NCI-H2029 treated with DMSO at 0.1 percent for 48 hours (cell line): ENCODE measurements at places on chromosomes 16 and 17.

DNA sequence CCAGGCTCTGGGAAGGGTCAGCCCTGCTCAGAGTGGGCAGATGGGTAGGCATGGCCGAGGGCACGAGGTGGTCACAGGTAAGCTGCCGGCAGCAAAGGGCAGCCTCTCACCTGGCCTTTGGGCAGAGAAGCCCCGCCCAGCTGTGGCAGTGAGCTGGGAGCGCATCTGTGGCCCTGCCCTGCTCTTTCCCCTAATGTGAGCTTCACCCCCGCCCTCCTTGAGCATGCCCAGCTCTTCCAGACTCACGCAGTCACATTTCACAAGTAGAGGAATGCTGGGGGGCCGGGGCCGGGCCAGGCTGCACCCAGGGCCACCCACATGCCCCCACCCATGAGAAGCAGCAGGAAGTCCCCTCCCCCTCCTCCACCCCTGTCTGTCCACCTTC is 40.7 kb upstream of the SLC38A10 start:
- no peak for DNase-seq

GRCh38 chr16:1157639-1158455 is 4.9 kb downstream of the CACNA1H start:
- no peak for DNase-seq

DNA sequence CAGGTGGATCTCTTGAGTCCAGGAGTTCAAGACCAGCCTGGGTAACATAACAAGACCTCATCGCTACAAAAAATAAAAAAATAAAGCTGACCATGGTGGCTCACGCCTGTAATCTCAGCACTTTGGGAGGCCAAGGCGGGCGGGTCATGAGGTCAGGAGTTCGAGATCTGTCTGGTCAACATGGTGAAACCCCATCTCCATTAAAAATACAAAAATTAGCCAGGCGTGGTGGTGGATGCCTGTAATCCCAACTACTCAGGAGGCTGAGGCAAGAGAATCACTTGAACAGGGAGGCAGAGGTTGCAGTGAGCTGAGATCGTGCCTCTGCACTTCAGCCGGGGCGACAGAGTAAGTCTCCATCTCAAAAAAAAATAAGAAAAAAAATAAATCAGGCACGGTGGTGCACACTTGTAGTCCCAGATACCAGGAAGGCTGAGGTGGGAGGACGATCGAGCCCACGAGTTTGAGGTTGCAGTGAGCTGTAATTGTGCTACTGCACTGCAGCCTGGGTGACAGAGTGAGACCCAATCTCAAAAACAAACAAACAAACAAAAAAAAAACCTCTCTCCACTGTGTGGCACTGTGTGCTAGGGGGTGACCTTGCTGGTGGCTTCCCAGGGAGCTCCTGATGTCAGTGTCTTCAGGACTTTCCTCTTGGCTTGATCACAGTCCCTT is 19.8 kb upstream of the MAPK3 start:
- no peak for DNase-seq

GRCh38 chr17:57442401-57442823 is 186.1 kb downstream of the MSI2 start:
- DNase-seq = no peak

DNA sequence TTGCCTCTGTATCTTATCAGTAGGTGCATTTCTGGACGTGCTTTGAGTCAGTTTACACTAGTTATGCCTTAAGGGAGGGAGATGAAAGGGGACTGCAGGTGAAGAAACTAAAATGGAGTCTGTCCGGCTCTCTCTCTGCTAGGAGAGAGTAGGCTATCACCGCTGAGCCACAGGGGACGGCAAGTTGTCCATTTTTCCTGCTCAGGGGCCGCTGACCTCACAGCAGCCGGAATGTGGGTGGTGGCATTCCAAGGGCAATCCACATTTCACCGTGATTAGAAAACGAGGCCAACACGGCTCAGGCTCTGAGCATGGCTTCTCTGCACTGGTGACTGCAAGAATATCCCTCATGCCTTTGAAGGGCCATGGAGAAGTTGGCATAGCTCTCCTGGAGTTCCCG is 19.0 kb upstream of the KLHDC4 start:
- no peak for DNase-seq

- no peak for DNase-seq
Measured at GRCh38 chr16:63737633-63738032, 1384.2 kb downstream of the CDH11 start.

DNA sequence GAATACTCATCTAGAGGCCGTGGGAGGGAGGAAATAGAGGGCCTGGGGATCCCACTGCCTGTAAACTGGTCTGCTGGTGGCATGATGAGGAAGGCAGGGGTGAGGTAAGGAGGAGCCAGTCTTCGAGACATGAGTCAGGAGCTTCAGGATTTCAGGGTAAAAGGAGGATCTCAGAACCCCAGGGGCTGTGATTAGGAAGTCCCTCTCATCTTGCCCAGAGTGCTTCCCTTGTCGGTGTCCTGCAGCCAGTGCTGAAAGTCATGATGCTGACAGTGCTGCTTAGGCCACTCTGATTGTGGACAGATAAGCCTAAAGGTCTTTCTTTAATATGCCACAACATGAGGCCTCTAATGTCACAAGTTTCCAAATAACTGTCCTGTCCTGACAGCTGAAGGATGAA is 29.6 kb downstream of the COG4 start:
- DNase-seq = no peak

GRCh38 chr16:11560701-11561453 is 25.8 kb downstream of the LITAF start:
- DNase-seq = no peak

DNA sequence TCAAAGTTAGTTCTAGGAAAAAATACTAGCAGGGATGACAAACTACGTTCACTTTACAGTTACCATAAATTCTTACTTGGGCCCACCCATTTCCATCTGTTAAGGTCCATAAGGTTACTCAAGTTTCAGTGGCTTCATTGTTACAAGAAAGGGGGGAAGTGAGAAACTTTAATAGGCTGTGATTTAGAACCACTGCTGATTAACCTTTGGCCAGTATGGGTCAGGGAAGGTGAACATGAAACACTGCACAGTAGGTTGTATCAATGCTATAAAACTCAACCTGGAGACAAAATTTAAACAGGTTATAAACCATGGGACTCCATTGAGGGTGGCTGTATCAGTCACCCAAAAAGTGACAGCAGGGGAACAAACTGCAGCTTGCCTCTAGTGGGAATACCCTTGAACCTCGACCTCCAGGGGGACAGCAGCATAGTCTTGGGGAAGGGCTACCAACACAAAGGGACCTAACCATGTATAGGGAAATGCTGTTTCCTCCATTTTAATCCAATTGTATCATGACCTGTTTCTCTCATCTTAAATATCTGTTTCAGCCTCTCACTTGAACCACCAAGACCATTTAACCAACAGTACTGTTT is 10.4 kb downstream of the PTRH2 start:
- no peak for DNase-seq

DNA sequence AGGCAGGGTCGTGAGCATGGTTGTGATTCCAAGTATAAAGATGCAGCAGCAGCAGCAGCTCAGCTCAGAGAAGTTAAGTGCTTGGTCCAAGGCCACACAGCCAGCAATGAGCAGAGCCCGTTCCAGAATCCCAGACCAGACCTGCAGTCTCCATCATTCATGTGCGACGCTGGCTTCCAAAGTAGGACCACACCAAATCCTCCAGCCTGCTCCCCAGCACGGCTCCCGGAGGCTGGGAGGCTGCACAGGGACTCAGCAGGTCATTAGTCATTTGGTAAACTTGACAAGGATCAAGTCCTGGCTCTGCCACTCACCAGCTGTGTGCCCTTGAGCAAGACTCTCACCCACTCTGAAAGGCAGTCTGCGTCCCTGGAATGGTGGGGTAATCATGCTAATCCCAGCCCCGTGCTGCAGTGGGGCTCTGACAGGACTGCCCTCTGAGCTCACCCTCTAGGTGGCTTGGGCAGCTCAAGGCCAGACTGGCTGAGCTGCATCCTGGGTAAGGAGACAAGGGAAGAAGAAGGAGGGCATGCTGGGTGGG is 95.1 kb upstream of the TMEM132E start:
- no peak for DNase-seq

- DNase-seq = peak; percentile 20
Measured at GRCh38 chr16:7086822-7087616, 245.6 kb upstream of the RBFOX1 start.

DNA sequence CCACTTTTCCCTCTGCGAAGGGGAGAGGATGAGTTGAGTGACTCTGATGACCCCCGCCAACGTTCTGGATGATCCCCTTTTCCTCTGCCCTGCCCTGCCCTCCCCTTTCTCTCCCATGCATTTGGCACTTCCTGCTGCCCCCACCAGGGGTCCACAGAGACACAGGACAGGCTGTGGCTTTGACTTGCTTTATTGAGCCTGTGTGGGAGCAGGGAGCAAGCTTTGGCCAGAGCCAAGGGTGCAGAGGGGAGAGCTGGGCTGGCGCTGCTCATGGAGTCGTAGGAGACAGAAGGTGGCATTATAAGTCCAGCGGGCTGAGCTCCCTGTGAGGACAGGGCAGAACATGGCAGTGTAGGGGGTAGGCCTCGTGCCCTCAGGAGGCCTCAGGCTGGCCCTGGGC is 1.6 kb downstream of the PPY start:
- DNase-seq = no peak

DNA sequence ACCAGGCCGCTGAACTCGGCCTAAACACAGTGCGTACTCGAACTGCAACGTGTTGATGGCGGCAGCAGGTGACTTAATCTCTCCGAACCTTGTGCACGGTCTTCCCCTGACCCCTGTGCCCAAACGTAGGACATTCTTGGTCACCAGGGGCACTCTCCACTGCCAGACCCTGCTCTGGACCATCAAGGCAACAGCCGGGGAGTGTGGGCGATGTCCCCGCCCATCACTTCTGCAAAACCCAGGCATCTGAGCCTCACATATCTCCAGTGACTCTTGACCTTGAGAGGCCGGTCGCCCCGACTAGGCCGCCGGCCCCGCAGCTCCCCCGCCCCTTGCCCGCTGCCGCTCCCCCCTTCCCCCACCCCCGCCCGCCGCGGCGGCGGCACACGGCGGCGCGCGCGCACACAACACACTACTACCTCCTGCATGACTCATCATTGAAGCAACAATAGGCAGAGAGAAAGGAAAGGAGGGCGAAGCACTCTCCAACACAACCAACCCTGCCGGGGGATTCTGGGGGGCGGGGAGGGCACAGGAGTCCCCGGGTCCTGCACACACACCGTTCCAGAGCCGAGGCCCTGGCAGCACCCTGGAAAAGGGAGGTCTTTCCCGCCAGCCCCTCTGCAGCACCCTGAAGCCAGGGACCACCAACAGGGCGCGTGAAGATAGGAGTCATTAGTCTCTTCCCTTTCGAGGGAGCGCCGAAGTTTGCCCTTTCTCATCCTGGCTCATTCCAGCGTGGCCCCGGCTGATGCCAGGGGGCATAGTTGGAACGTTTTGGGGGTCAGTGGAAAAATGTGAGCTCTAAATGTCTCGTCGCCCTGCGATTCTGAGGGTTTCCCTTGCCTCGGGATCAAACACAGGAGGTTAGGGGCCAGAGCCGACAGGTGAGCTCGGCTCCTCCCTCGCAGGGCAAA is 1.9 kb downstream of the MNT start:
- DNase-seq = no peak

GRCh38 chr17:39527220-39527813 is 66.0 kb downstream of the CDK12 start:
- DNase-seq = no peak

- no peak for DNase-seq
Measured at GRCh38 chr17:58161566-58161965, 5.2 kb upstream of the OR4D2 start.

DNA sequence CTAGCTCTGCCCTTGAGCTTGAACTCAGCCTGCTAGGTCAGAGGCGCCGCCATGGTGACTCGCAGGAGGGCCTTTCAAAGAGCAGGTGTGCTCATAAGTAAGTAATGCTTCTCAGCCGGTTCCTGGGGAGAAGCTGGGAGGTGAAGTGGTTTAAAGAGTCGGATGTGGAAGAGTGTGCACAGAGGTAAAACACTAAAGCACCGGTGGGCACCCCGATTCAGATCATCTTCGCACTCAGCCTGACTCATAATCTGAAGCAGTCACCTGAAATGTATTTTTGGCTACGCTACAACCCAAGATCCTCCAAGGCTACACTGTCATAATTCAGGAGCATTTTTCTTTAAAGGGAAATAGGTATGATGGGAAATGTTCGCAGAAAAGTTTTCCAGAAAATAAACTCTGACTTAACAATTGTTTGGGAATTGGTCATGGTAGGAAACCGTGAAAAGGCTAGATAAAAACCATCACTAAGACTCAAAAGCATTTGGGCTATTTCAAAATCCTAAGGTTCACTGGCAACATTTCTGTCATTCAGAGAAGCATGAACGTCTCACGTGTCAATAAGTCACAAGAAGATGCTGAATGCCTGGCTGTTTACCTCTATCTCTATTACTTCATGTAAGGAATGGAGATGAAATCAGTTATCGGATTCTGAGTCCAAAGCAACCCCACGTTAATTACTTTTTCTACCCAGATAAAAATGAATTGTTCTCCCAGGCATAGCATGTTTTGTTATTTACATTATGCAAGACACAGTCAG is 17.8 kb downstream of the CDH8 start:
- DNase-seq = no peak

GRCh38 chr17:41864498-41864835 is 756 bp downstream of the KLHL11 start:
- DNase-seq = no peak

DNA sequence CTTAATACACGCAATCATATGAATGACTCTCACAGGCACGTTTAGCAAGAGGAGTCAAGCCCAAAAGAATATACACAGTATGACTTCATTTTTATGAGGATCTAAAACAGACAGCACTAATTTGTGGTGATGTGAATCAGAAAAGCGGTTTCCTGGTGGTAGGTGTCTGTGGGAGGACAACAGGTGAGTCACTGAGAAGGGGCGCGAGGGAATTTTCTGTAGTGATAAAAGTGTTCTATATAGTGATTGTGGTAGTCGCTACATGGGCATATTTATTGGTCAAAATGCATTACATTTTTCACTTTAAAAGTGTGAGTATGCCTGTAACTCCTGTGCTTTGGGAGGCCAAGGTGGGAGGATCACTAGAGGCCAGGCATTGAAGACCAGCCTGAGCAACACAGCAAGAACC is 7.6 kb upstream of the TNRC6A start:
- DNase-seq = no peak

GRCh38 chr17:29368161-29368560 is 22.0 kb upstream of the TAOK1 start:
- DNase-seq = no peak

- DNase-seq = no peak
Measured at GRCh38 chr17:2140683-2141082, 85.8 kb downstream of the HIC1 start.

DNA sequence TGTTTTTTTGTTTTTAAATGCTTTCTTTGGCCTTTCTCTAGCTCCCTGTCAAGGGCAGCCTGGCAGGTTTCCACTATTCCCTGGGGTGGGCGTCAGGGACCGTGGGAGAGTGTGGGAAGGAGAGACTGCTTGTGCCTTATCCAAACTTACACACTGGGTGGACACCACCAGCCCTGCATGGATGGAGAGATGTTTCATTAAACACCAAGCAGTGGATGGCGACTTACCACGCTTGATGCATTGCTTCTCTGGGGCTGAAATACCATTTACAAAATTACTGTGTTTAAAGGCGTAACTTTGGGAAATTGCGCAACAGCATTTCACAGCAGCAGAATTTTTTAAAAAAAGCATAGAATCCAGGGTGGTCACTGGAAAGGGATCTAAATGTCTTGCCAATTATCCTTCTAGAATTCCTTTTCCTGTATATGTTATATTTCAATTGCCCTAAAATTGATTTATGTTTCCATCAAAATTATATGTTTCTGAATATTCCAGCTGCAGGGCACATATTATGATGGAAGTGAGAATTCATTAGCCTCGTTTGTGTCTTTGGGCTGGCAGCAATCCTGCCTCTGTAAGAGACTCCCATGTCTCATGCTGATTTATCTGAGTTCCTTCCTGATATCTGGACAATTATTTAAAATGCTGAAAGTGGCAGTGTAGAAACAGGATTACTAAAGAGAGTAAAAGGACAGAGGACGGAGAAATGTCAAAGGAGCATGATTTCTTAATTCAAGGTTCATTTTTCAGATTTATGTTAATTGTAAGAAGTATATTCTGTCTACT is 247.3 kb downstream of the GRIN2A start:
- no peak for DNase-seq
